ENCODE measurements at places on chromosomes 2 and 18. TPM values are rescaled to one million over a fixed set of nuclear protein-coding genes. Genes with fewer than 3 reads are reported as not detected.

DNA sequence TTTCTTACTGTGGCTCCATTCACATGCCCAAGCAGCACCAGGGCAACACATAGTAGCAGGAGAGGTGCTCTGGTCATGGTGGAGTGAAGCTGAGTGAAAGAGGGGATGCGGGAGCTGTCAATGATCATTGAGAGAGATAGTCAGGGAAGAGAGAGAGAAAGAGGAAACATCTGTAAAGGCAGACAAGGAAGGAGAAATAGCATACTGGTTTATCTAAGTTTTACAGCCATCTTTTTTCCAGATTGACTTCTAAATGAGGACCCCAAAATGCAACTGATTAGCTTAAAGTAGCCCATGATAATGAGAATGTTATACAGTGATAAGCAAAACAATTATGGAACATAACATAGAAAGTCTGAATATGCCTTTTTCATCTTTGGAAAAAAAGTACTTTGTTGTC, at the start of gene C2orf66:
TSS of gene C2orf66 (minus strand) at position 96 of the 400 bp plus-strand sequence. CDS start at position 77, 19 bp downstream.
- DNase-seq: no peak

DNA sequence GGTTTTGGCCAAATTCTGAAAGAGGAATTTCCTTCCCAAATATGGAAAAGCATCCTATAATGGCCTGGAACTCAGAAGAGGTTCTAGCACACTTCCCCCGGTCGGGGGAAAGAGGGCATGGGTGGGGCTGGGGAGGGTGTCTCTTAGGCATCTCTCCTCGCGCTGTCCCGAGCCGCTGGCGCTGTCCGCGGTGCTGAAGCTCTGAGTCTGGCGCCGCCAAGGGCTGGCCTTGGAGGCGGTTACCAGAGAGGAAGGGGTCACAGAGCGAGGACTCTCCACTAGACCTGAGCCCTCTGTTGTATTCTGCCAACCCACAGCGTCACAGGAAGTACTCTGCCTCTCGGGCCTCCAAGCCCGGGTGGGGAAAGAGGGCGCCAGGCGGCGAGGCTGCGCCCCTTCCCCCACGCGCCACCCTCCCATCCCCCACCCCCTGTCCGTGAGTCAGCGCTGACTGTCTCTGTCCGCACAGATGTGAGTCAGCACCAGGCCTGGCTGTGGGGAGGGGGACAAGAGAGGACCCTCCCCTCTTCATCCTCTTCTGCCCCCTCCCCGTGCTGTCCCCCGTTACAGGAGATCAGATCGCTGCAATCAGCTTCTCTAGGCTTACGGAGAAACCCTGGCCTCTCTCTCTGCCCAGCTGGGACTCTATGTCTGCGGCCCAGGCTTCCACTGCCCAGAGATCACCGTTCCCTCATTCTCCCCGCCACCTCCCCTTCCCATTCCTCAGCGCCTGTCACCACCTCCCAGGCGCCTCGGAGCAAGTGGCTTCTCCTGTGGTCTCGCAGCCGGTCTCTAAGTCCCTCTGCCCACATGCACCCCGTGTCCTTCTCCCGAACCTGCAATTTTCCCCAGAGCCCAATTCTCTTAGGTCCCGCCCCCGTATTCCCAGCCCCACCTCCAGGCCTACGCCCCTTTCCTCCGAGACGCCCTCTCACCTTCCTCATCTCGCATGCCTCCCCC, 779 bp downstream of the PTPRN start:
- DNase-seq: peak; percentile 56

The MERTK gene
- 17.6 TPM for polyA plus RNA-seq

DNA sequence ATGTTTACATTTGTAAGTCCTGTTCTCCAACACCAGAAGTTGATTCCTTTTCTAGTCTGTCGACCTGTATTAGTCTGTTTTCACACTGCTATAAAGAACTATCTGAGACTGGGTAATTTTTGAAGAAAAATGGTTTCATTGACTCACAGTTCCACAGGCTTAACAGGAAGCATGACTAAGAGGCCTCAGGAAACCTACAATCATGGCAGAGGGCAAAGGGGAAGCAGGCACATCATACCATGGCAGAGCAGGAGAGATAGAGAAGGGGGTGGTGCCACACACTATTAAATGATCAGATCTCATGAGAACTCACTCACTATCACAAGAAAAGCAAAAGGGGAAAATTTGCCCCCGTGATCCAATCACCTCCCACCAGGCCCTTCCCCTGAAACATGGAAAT, 112.8 kb upstream of the MAP3K20 start:
- no peak for DNase-seq

- peak; percentile 71 for DNase-seq
These were observed 3.9 kb upstream of the PSMD1 start for GRCh38 chr2:231052494-231053451.

GRCh38 chr2:203340791-203341487, 12.7 kb downstream of the ABI2 start:
- DNase-seq: no peak

The WNT10A gene
- polyA plus RNA-seq: 0.36 TPM

The CRYGC gene
- polyA plus RNA-seq: not detected

The AGBL5 gene
- 54.9 TPM for polyA plus RNA-seq

DNA sequence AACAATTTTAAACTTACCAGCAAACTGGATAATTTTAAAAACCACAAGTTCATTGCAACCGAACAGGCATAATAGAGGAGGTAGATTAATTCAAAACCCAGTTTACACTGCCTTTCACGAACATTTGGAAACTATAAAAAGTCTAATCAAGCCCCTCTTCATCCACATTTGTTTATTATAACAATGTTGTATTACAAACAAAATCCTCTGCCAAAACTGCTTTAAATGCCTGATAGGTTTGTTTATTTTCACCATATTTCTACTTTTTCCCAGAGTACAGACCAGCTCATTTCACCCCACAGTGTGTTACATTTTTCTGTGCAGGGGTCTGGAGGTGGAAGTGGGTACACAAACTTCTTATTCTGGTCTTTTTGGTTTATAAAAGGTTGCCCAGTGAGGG, 184.2 kb downstream of the OSR1 start:
- no peak for DNase-seq

DNA sequence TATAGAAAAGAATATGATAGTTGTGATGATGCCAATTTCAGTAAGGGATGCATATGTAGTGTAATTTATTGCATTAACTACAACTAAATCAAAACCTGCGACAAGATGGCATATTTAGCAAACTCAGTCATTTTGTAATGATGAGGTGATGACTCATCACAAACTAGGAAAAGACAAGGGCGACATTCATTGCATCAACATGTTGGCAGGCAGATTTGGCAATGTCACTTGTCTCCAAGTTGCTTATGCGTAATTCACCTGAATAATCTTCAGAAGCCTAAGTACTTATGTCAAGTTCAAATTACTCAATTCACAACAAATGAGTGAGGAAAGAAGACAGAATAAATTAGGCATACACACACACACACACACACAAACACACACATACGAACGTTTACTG, 273.2 kb upstream of the RGPD4 start:
- DNase-seq: no peak

The UPP2 gene
- 0.30 TPM for polyA plus RNA-seq

GRCh38 chr18:29321561-29321960, 1144.6 kb upstream of the CDH2 start:
- DNase-seq: no peak

DNA sequence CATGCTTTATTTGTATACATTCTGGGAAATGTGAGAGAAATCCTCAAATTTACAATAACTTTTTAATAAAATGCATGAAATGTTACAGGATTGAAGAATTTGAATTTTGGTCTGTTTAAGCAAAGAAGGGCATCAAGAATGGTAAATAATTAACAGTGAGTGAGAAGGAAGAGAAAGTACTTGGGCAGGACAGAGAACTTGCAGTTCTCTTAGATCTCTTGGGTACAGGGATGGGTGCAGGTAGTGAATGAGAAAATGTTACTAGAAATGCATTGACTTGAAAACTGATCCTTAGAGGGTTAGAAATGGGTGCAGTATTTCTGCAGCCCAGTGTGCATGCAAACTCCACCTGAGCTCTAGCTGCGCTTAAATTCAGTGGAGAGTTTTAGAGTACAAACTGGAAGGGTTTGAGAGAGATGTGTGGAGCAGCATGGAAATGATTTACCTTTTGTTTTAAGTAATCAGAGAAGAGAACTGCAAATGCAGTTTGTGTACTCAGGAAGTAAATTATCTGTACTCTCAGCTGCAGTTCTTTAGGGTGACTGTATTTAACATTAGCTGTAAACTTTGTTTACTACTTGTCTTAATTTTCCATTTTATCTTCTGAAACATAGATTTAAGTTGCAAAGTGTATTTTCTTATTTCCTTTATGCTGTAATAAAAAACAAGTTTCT, 51.0 kb upstream of the RAB27B start:
- DNase-seq: no peak

The UBXN2A gene
- polyA plus RNA-seq: 21.0 TPM

- no peak for DNase-seq
These were observed 24.7 kb upstream of the TOGARAM2 start for GRCh38 chr2:28956415-28956826.

The C2orf15 gene
- polyA plus RNA-seq: 7.9 TPM

- no peak for DNase-seq
These were observed 126.2 kb upstream of the GPC1 start for GRCh38 chr2:240309214-240309613.

Measured in right lung (tissue), 10 donors.